A549 treated with CpdA at 1 μM for 4 hours (cell line): ENCODE measurements at places on chromosomes 2 and 18. TPM values are rescaled to one million over a fixed set of nuclear protein-coding genes. Genes with fewer than 3 reads are reported as not detected.

Gene CYP27A1
- total RNA-seq = 0.13 to 0.18 TPM (median 0.14 TPM) in 4 of 5 replicates, not detected in the other

Gene TMEM163
- 0.07 to 0.12 TPM (median 0.07 TPM) in 3 of 5 replicates, not detected in the others for total RNA-seq

Gene NT5C1B
- total RNA-seq = not detected in 5 replicates

Gene ZNF516
- total RNA-seq = 2.6 to 4.7 TPM (median 3.3 TPM) in 5 replicates

Gene TMEM247
- total RNA-seq = not detected in 5 replicates

Gene PCARE
- total RNA-seq = not detected in 5 replicates
